ENCODE measurements at places on chromosomes 6 and 20.

DNA sequence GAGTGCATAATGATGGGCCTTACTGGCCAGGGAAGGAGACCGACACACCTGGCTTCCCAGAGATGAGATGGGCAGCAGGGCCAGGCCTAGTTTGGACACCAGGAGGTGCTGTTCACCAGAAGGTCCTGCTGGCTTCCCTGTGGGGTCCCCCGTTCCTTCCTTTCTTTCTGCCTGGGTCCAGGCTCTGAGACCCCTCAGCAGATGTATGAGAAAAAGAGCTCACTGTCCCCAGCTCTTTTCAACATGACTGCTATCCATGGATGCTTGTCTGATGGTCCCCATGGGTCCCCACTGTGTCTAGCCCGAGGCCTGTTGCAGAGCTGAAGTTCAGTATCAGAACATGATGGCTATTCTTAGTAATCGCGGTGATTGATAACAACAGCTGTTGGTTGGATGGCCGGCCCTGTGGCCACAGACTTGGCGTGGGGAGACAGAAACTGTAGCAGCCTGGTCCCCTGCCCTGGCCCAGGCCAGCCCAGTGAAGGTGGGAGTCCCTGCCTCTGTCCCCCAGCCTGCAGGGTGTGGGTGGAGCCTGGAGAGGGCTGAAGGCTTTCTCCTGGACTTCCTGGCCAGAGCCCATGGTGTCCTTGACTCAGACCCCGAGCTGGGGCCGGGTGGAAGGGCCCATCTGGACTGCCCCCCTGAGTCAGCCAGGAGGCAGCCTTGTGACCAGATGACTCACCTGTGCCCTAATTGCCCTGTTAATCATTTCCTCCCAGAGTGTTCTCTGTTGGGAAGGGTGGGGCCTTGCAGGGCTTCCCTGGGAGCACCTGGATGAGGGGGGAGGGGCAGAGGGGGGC is 9.9 kb upstream of the BAK1 start:
- DNase-seq: peak; percentile 98

- peak; percentile 50 for DNase-seq
Measured at GRCh38 chr6:48098923-48099322, 12.1 kb downstream of the PTCHD4 start.

- peak; percentile 53 for DNase-seq
Measured at GRCh38 chr20:47493175-47493962, 8.3 kb upstream of the NCOA3 start.

GRCh38 chr20:21702553-21703470 is 2.7 kb upstream of the PAX1 start:
- no peak for DNase-seq

GRCh38 chr6:102327697-102328225 is 934.3 kb downstream of the GRIK2 start:
- no peak for DNase-seq

- peak; percentile 35 for DNase-seq
Measured at GRCh38 chr6:24205020-24205492, 79.0 kb downstream of the NRSN1 start.

DNA sequence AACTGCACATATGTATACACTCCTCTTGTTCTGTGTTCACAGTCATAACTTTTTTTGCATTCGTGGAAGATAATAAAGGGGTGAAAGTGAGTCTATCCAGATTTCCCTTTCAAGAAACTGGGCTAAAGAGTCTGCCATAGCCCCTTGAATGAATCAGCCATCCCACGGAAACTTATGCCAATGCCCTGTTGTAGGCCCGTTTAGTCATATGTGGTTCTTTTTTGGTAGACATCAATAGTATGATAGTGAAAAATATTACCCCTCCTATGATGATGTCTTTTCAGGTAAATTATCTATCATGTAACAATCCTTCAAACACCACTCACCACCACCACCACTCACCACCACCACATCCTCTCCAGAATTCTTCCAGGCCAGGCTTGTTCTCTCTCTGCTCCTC is 99.9 kb upstream of the MYLIP start:
- no peak for DNase-seq

GRCh38 chr6:22271081-22271480 is 25.8 kb downstream of the PRL start:
- no peak for DNase-seq

GRCh38 chr6:93784794-93785693 is 365.7 kb upstream of the EPHA7 start:
- peak; percentile 80 for DNase-seq

DNA sequence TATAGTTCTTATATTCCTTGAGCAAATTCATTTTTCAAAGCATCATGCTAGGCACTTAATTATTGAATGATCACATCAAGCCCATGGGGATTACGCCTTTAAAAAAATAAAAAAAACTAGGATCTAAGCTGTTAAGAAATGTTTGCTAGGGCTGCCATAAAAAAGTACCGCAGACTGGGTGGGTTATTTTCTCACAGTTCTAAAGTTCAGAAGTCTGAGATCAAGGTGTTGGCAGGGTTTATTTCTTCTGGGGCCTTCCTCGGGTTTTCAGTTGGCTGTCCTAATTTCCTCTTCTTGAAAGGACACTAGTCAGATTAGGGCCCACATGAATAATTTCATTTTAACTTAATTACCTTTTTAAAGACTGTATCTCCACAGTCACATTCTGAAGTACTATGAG is 165.6 kb upstream of the RIMS1 start:
- DNase-seq: no peak

DNA sequence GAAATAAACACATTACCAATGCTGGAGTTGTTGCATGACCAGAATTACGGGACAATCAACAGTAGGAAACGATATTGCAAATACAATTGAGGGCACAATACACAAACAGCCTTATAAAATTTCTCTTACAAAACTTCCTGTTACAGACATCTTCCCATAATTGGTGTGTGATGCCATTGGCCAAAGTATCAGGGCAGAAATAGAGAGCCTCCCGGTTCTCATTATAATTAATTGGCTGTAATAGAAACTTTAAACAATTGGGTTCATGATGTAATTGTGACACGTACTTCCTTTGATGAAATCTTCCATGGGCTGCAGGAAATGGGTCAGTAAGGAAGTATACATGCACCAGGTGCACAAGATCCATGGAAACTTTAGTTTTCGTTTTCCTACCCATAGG is 40.3 kb upstream of the RALGAPA2 start:
- no peak for DNase-seq

DNA sequence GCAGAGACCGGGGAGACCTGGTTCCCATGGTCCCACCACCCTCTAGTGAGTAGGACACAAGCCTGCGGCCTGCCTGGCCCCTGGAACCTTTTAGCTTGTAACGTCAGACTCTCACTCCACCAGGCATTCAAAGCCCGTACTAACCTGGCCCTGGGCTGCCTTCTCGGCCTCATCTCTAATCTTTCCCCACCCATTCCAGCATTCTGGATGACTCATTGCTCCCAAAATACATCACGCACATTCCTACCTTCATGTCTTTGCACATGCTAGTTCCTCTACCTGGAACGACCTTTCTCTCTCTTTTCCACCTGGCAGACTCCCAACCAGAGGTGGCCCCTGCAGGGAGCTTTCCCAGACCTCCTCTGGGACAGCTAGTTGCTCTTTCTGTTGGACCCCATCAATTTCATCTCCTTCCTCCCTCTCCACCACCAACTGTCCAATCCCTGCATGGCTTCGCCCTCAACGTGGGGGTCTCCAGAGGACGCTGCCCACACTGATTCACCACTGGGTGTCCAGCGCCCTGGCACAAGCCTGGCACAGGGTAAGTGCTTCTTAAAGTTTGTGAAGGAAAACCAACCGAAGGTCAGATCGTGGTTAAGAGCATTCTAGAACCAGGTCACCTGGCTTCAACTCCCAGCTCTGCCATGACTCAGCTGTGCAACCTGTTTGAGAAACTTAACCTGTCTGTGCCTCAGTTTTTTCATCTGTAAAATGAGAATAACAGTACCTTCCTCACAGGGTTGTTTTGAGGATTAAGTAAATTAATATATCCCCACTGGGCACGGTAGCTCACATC is 35.2 kb downstream of the JPH2 start:
- peak; percentile 55 for DNase-seq

DNA sequence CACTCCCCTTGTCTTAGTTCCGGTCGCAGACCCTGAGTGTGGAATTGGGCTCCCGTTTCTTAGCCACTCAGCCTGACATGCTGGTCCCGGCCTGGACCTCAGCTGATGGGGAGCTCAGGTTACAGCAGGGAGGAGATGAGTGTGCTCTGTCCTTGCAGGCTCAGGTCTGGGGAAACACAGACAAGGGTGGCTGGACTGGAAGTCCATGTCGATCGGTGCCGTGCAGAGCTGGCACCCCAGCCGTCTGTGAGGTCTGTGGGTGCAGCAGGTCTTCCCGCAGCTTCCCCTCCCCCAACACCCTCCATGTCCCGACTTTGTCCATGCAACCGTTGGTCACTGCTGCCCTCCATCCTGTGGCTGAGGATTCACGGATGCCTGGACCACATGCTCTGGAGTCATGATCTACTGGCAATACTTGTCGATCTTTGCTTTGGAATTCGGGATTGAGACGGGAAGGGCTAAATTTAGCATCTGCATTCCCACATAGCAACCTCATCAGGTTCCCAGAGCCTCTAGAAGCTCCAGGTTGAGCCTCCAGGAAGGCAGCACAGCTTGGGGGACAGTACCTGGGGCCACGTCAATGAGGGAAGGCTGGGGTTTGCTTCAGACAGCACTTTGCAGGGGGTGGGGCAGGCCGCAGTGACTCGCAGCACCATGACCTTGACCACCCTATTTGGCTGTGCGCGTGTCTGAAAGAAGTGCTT is 118.8 kb downstream of the PSMB1 start:
- no peak for DNase-seq

GRCh38 chr20:55067158-55067825 is 591.9 kb downstream of the DOK5 start:
- DNase-seq: peak; percentile 4

DNA sequence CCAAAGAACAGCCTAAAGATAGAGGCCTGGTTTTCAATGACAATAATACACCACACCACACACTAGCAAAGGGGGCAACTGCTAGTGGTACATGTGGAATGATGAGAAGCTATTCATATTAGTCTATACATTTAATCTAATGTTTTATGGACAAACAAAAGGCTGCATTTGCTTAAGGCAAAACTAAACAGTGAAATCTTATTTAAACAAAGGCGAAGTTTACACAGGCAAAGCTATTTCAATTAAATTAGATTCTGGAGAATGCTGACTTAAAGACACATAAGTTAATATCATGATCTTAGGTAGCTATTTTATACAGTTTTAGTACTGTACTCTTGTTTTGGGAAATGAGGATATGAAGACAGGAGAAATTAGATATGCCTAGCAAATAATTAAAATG is 53.9 kb upstream of the SIM1 start:
- DNase-seq: no peak

DNA sequence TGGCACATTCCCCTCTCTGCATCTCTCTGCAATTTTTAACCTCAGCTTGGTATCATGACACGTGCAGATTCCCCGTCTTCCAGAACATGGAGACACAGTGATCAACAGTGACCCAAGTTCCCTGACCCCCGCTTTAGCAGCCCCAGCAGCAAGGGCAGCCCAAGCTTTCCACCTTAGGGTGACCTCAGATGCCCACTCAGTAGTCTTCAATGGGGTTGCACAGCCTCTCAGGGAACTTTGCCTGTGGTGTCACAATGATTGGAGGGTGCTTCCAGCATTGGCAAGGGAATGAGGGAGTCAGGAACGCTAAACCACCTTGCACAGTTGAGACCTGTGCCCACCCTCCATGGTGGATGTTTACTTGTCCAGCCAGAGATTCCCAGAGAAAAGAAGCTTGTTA is 287.1 kb upstream of the CDH4 start:
- no peak for DNase-seq

DNA sequence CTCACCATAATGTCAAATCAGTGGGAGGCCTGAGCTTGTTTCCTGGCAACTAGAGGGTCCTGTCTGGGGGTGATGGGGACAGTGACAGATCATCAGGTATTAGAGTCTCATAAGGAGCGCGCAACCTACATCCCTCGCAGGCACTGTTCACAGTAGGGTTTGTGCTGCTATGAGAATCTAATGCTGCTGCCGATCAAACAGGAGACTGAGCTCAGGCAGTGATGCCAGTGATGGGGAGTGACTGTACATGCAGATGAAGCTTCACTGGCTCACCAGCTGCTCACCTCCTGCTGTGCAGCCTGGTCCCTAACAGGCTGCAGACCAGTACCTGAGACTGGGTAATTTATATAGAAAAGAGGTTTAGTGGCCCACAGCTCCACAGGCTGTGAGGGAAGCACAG is 147.3 kb downstream of the TTLL2 start:
- no peak for DNase-seq

DNA sequence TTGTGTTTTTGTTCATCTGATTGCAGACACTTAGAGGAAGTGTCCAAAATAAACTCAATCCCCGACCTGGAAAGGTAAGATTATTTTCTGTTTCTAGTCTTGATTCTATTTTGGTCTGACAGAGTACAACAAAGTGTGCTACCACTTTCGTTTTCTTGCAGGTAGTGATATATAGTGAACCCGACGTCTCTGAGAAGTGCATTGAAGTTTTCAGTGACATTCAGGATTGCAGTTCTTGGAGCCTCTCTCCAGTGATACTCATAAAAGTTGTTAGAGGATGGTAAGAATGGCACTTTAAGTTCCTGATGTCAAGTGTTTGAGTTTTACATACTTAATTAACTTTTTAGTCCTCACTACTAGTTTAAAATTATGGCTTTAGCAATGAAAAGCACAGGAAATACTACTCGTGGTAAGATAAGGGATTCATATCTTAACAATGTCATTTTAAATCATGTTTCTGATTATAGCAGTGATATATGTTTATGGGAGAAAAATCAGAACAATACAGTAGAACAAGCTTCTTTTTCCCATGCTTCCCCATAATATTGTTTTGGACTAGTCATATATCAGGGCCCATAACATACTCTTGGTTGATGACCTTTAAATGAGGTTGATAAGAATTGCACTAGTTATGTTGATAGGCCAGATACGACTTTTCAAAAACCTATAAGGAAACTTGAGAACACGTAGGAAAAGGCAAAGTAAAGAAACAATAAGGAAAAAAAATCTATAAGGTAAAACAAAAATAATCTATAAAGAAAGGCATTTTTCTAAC is 104.0 kb downstream of the RTN4IP1 start:
- no peak for DNase-seq

DNA sequence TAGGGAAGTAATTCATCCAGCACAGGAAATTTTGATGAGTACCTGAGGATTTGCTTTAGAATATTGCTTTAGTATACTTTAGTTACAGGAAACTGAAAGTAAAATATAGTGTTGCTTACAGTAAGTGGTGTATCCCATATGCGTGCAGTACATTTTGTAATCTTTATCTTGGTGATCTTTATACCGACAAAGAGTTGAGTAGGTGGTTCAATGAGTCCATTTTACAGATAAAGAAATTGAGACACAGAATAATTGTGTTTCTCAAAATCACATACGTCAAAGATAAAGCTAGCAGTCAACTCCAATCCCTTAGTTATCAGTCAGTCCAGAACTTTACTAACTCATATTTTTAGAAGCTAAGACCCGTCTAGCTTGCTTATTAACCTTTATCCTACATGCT is 65.8 kb upstream of the E2F3 start:
- DNase-seq: no peak
